NB4 (cell line): ENCODE measurements at places on chromosomes 5 and 9.

GRCh38 chr5:93078082-93079038 lies 502.7 kb downstream of the NR2F1-AS1 start:
- DNase-seq: peak; percentile 4

- no peak for DNase-seq
Observed at GRCh38 chr9:312596-313320, 98.1 kb downstream of the DOCK8 start.

GRCh38 chr5:66529182-66529581 lies 67.0 kb upstream of the MAST4 start:
- no peak for DNase-seq

DNA sequence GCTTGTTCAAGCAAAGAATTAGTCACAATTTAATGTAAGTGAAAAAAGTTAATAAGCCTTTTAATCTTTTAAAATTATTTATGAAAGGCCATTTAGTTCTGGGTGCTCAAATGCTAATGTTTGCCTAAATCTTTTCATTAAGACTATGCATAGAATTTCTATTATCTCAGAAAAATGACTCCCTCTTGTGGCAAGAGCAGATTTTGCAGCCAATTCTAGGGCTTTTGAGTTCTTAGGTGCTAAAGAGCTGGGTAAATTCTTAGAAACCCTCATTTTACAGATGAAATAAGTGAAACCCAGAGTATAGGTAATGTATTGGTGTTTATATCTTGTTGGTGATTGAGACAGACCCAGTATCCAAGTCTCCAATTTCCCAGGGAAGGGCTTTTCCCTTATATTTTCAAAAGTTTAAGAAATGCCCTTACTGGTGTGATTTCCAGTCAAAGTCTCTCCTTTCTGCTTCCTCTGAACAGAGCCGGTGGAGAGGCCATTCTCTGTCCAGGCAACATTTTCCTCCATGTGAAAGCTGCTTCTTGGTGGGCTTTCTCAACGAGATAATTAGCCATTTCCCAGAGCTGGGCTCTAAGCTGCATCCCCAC lies 24.1 kb upstream of the PCSK5 start:
- DNase-seq: peak; percentile 28

- DNase-seq: peak; percentile 78
Observed at GRCh38 chr5:143054480-143054941, 284.3 kb downstream of the ARHGAP26 start.
